ENCODE measurements at places on chromosomes 1 and 21.

GRCh38 chr1:210588946-210589345 lies 260.2 kb downstream of the HHAT start:
- no peak for DNase-seq

- DNase-seq = no peak
Measured at GRCh38 chr1:218299416-218299815, 14.3 kb downstream of the RRP15 start.

GRCh38 chr21:32325706-32326105 lies 27.1 kb downstream of the MRAP start:
- DNase-seq = no peak

DNA sequence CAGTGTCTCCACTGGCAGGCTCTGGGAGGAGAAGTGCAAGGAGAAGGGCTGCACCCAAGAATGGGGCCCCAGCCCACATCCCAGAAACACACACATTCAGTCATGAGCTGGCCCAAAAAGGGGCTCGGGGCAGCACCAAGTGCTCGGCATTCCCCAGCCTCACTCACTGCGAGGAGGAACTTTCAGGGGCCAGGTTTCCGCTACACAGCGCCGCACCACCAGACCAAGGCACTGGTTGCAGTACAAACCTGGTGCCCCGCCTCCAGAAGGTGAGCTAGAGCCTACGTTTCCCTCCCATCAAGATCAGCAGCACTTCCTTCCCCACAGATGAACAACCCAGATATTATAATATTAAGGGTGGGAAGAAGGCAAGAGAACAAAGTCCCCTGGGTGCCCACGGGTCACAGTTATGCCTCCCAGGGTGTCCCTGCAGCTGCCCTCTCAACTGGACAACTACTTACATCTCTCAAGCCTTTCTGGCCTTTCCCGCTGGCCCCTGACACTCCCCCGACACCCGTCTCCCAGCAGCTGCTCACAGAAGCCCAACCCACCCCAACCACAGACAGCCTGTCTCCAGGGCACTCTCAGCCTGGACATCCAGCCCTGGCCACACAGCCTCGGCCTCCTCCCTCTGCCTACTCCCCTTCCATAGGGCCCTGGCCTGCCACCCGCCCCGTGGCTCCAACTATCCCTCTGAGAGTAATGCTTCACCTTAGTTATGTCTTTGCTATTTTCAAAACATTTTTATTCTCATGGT lies 3.8 kb downstream of the PBXIP1 start:
- DNase-seq = no peak

- no peak for DNase-seq
Measured at GRCh38 chr21:37208056-37208721, 58.9 kb downstream of the VPS26C start.

DNA sequence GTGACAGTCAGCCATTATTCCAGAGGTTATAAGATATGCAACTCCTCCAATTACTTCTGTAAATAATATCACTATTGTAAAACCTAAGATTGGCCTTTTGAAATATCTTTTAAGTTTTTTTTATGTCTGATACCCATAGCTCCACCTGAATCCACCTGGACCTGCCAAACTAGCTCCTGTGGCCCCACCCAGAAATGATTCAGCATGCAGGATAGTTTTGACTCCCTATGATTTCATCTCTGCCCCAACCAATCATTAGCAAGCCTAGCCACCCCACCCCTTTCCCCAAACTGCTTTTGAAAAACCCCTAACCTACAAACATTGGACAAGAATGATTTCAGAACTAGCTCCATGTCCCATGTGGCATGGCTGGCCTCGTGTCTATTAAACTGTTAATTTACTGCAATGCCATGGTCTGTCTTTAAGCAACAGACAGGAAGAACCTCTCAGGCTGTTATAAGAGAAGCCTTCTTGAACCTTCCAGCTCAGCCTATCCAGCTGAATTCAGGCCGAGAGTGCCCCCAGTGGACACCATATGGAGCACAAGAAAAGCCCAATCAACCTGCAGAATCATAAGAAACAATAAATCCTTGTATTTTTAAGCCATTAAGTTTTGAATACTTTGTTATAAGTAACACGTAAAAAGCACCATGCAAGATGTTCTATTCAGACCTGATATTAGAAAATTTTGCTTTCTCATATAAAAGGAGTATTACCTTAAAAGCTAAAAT lies 263.0 kb upstream of the ZRANB2 start:
- no peak for DNase-seq
